ENCODE measurements at places on chromosomes 4 and X.

GRCh38 chr4:124469981-124470380, 242.6 kb downstream of the ANKRD50 start:
- DNase-seq, result no peak

GRCh38 chr4:1598206-1599025, 85.7 kb downstream of the FAM53A start:
- no peak for DNase-seq

GRCh38 chr4:15988222-15988621, 25.2 kb upstream of the FGFBP2 start:
- DNase-seq, result no peak

GRCh38 chr4:156766846-156767245, 204.8 kb downstream of the PDGFC start:
- DNase-seq, result no peak

DNA sequence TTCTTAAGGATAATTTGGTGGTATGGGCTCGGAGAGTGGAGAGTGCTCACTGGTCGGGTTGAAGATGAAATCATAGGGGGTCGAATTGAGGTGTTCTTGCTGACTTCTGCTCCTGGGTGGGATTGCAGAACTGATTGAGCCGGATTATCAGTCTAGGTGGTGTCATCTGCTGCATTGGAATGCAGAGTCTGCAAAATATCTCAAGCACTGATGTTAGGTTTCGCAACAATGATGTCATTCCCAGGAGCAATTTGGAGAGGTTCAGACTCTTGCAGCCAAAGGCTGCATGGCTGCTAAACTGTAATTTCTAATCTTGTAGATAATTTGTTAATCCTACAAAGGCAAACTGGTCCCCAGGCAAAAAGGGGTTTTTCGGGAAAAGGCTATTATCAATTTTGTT, 67.7 kb downstream of the RHOH start:
- no peak for DNase-seq

Data from stimulated activated CD4-positive, alpha-beta T cell treated with anti-CD3 and anti-CD28 coated beads, Interleukin-4, amount 100 ng/mL, for 4 hours (primary cell).